ENCODE measurements at places on chromosomes 7 and 10. TPM values are rescaled to one million over a fixed set of nuclear protein-coding genes. Genes with fewer than 3 reads are reported as not detected.

The NUTM2E gene
- 0.92 TPM for total RNA-seq

The OR2A42 gene
- total RNA-seq, result not detected

The CDHR3 gene
- total RNA-seq, result 2.7 TPM

The ZNF239 gene
- 0.45 TPM for total RNA-seq

The IFRD1 gene
- 28.6 TPM for total RNA-seq

The DTX2 gene
- 31.5 TPM for total RNA-seq
